Activated CD4-positive, alpha-beta memory T cell treated with anti-CD3 and anti-CD28 coated beads, Interleukin-2, amount 10 ng/mL, durations not matched to agents 7 days and 5 days (primary cell): ENCODE measurements at places on chromosomes 3 and 15.

DNA sequence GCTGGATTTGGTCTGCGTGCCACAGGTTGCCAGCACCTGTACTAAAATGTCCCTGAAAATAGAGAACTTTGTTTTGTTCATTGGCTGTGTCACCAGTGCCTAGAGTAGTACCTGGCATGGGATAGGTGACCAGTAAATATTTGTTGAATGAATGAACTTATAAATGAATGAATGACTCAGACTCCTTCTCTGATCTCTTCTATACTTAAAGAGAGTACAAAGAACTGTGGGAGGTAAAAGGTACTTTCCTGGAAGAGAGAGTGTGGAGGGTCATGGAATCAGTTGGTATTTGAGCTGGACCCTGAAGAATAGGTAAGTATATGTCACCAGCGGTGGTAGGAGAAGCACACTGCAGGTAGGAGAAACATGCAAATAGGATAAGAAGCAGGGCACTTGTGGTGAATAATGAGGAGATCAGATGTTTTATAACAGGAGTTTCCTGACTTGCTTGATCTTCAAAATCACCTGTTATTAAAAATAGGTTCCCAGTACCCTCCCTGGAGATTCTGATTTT, 149.4 kb downstream of the LPP start:
- peaks cover 27% of the 10 kb centered on the region for H3K36me3 ChIP-seq
- no peak for DNase-seq
- H3K4me3 ChIP-seq = no peak overlapping the region
- H3K27ac ChIP-seq = no peak overlapping the region
- peaks cover 27% of the 10 kb centered on the region for H3K4me1 ChIP-seq
- H3K27me3 ChIP-seq = peaks cover 34% of the 10 kb centered on the region

DNA sequence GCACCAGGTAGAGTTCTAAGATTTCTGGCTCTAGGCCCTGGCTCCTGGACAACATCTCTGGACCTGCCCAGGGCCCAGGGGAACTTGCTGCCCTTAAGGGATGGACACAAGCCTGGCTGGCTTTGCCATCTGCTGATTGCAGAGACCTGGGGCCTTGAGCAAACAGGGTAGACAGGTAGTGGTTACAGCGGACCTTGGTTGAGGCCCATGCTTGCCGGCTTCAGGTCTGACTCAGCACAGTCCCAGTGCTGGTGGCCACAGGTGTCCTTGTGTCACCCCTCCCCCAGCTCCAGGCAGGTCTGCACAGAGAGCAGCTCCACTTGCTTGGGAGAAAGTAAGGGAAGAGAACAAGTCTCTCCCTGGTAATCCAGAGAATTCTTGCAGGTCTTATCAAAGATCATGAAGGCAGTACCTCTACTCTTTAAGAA, 15.9 kb upstream of the ACTL6A start:
- H3K4me3 ChIP-seq = no peak overlapping the region
- DNase-seq = no peak
- H3K36me3 ChIP-seq = no peaks in the 10 kb centered on the region
- no peak overlapping the region for H3K27ac ChIP-seq

GRCh38 chr15:38533416-38533915, 31.1 kb downstream of the RASGRP1 start:
- no peak for DNase-seq
- H3K4me1 ChIP-seq = peaks cover 98% of the 10 kb centered on the region
- peak overlapping the region; percentile 76 for H3K27ac ChIP-seq
- no peak overlapping the region for H3K4me3 ChIP-seq
- no peaks in the 10 kb centered on the region for H3K27me3 ChIP-seq

- no peak overlapping the region for H3K27ac ChIP-seq
- peaks cover 13% of the 10 kb centered on the region for H3K27me3 ChIP-seq
These were observed 12.2 kb downstream of the H1-8 start for GRCh38 chr3:129555153-129555550.

DNA sequence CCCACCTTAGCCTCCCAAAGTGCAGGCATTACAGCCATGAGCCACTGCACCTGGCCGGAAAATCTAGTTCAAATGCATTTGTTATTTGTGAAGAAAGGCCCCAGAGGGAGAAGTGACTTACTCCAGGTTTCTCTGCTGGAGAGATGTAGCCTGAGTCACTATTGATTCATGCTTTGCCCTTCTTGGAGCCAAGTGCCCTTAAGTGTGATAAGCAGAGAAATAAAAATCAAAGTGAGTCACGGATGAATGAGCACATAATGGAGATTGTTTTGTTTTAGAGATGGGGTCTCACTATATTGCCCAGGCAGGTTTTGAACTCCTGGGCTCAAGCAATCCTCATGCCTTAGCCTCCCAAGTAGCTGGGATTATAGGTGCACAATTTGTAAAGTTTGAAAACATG, 33.1 kb downstream of the CDC25A start:
- H3K36me3 ChIP-seq = peaks cover 26% of the 10 kb centered on the region
- no peak overlapping the region for H3K4me3 ChIP-seq
- H3K4me1 ChIP-seq = no peaks in the 10 kb centered on the region
- no peaks in the 10 kb centered on the region for H3K27me3 ChIP-seq
- no peak for DNase-seq

GRCh38 chr3:100635273-100635701, 25.9 kb downstream of the ADGRG7 start:
- DNase-seq = no peak
- no peaks in the 10 kb centered on the region for H3K36me3 ChIP-seq
- no peak overlapping the region for H3K4me3 ChIP-seq
- H3K27me3 ChIP-seq = peaks cover 2% of the 10 kb centered on the region
- no peak overlapping the region for H3K27ac ChIP-seq

GRCh38 chr3:24388611-24389010, 106.0 kb downstream of the THRB start:
- H3K27ac ChIP-seq = no peak overlapping the region
- no peaks in the 10 kb centered on the region for H3K4me1 ChIP-seq
- H3K4me3 ChIP-seq = no peak overlapping the region

- H3K4me1 ChIP-seq = peaks cover 14% of the 10 kb centered on the region
- H3K36me3 ChIP-seq = no peaks in the 10 kb centered on the region
- H3K4me3 ChIP-seq = no peak overlapping the region
- H3K27ac ChIP-seq = no peak overlapping the region
- DNase-seq = no peak
These were observed 163.9 kb upstream of the SMAD3 start for GRCh38 chr15:66901336-66902100.

DNA sequence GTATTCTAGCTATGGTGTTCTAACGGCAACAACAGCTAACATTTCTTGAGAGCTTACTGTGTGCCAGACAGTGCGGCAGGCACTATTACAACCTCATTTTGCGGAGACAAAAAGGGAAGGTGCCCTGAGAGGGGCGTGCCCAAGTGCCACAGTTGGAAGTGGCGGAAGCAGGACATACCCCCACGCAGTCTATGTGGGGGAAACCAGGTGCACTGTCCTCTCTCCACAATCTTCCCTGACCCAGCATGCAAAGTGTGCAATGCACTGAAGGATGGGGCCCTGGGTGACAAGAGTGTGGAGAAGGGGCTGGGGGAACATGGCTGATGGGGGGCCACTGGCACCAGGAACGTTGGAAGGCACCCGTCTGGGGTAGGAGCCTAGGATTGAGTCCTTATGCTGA, 8.6 kb downstream of the ANP32A start:
- H3K36me3 ChIP-seq = peaks cover 43% of the 10 kb centered on the region
- no peak overlapping the region for H3K27ac ChIP-seq
- no peak for DNase-seq
- peaks cover 78% of the 10 kb centered on the region for H3K4me1 ChIP-seq
- H3K4me3 ChIP-seq = no peak overlapping the region
- H3K27me3 ChIP-seq = no peaks in the 10 kb centered on the region

GRCh38 chr3:13420045-13420830, at the start of gene NUP210:
NUP210 (minus strand) TSS chr3:13420322; CDS start chr3:13420226, 96 bp downstream.
- H3K27me3 ChIP-seq = no peaks in the 10 kb centered on the region
- H3K36me3 ChIP-seq = peaks cover 39% of the 10 kb centered on the region
- H3K4me3 ChIP-seq = peak within 1 kb of the TSS; percentile 99
- H3K4me1 ChIP-seq = peaks cover 59% of the 10 kb centered on the region
- H3K27ac ChIP-seq = peak within 1 kb of the TSS; percentile 100

GRCh38 chr3:23129817-23130216, 73.3 kb upstream of the UBE2E2 start:
- H3K4me3 ChIP-seq = no peak overlapping the region
- no peak for DNase-seq
- no peaks in the 10 kb centered on the region for H3K27me3 ChIP-seq
- H3K4me1 ChIP-seq = no peaks in the 10 kb centered on the region
- H3K36me3 ChIP-seq = no peaks in the 10 kb centered on the region

DNA sequence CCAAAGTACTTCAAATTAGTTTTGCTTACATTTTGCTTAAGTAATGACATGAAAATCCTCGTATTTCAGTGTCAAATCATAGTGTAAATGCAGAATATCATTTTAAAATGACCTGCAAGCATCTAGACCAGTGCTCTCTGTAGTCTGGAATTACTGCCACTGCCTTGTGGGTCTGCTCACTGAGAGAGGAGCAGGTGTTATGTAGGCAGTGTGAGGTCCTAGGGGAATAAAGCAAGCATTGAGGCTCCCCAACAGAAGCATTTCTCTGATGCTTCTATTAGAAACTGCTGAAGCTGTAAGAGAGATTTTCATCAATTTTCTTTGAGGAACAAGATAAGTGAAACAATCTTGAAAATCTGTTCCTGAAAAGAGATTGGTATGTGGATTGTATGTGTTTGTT, 253.2 kb downstream of the BBX start:
- H3K36me3 ChIP-seq = peaks cover 9% of the 10 kb centered on the region
- no peaks in the 10 kb centered on the region for H3K27me3 ChIP-seq
- no peak overlapping the region for H3K27ac ChIP-seq
- DNase-seq = no peak

DNA sequence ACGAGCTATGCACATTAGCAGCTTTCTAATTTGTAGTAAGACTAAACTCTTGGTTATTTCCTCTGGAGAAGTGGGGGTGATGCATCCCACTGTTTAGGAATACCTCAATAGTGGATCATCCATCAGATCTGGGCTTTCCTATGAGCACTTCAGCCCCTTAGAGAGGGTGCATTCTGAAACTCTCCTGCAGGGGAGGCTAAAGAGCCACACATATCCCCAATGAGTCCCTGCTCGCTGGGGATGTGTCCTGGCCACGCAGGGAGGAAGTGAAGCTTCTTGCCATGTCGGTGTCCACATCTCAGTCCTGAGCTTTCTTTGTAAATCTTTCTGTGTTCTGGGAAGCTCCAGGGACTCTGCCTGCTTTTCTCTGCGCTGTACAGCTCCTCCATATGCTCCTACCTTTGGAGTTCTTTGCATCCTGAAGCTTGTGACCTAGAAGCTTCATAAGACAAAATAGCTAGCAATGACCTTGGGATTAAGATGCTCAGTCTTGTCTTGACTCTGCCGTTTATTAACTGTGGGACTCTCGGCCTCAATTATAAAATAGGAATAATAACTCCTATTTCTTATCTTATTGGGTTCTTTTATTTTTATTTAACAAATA, 28.3 kb upstream of the MASP1 start:
- H3K27me3 ChIP-seq = peaks cover 37% of the 10 kb centered on the region
- no peaks in the 10 kb centered on the region for H3K36me3 ChIP-seq
- H3K4me1 ChIP-seq = peaks cover 11% of the 10 kb centered on the region
- no peak overlapping the region for H3K27ac ChIP-seq

- H3K27me3 ChIP-seq = no peaks in the 10 kb centered on the region
- no peak overlapping the region for H3K4me3 ChIP-seq
- H3K36me3 ChIP-seq = no peaks in the 10 kb centered on the region
- no peaks in the 10 kb centered on the region for H3K4me1 ChIP-seq
- no peak overlapping the region for H3K27ac ChIP-seq
These were observed 163.6 kb downstream of the CTNNB1 start for GRCh38 chr3:41362638-41363559.
